ENCODE measurements at places on chromosomes 16 and 17. TPM values are rescaled to one million over a fixed set of nuclear protein-coding genes. Genes with fewer than 3 reads are reported as not detected.
A peak's percentile ranks its signal among the peaks of the same experiment; 100 is the strongest.

The MYH2 gene
- total RNA-seq, result not detected

The SP6 gene
- not detected for total RNA-seq

The TTLL6 gene
- total RNA-seq, result not detected

The WDR81 gene
- total RNA-seq, result 39.3 TPM

DNA sequence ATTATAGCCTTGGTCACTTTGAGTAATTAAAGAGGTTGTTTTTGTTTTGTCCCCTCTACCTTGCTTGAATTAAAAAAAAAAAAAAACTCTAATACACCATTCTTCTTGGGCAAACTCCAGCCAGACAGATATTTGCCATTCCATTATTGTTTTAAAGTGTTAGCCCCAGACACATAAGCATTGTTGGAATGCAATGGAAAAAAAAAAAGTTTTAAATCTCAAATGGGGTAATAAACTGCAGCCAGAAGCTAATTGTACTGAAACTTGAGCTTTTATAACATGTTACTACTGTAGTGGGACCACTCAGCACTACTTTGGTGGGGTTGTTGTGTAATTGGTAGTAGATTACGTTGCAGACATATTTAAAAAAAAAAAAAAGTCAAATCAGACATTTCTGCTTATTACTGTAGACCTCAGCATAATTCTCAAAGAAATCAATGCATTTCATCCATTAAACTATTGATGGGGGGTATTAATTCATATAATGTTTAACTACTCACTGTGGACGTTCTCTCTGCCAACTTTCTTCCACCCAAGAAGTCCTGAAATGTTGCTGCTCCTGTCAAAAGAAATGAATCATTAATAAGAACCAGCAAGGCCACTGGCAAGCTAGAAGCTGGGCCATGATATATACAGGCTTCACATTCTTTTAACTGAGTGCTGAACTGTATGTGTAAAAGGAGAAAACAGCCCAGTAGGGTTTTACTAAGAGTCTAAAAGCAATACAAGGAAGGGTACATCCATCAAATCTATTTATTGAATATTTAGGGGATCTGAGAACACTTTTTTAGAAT, 626.6 kb upstream of the SOX9 start:
- no peak overlapping the region for H3K27ac ChIP-seq
- no peaks in the 10 kb centered on the region for H3K27me3 ChIP-seq
- no peak for DNase-seq

DNA sequence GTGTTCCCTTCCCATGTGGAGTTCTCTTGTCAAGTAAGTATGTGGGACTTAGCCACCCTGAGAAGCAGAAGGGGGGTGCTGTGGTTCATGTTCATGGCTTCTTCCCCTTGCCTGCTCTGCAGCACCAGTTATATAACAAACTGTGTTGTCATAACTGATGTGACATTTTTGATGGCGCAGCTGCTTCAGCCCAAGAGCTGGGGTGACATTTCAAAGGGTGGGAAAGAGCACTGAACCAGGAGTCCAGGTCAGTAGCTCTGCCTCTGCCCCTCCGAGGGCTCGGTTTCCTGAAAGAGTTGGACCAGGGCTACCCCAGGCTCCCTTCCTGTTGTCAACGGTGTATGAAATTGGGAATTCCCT, 7.4 kb downstream of the GNAO1 start:
- peaks cover 60% of the 10 kb centered on the region for H3K4me1 ChIP-seq
- no peak overlapping the region for H3K4me3 ChIP-seq
- H3K27me3 ChIP-seq, result no peaks in the 10 kb centered on the region
- no peak overlapping the region for H3K27ac ChIP-seq
- no peaks in the 10 kb centered on the region for H3K36me3 ChIP-seq

DNA sequence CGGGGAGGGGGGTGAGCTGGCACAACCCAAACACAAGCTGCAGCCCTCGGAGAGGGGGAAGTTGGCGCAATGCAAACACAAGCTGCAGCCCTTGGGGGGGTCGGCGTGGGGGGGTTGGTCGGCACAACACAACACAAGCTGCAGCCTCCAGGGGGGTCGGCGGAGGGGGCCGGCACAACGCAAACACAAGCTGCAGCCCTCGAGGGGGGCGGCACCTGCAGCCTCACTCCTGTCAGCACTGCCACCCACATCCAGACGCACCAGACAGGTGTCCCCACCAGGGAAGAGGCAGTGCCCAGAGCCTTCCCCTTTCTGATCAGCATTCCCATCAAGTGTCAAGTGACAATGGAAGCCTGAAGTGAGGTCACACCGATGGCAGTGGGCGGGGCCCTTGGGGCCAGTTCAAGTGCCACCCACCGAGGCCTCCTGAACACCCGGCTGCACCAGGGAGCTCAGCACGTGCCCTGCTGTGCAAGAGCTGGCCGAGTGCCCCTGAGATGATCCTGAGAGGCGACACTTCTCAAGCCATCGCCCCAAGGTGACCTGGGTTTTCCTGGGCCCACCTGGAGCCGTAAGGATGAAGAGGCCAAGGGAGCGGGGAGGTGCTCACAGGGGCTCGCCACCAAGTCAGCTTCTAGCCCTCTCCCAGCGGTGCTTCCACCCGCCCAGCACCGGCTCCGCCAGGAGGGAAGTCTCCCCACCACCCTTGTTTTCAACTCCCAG, 59.3 kb downstream of the KLHDC4 start:
- peaks cover 70% of the 10 kb centered on the region for H3K36me3 ChIP-seq
- H3K4me1 ChIP-seq, result peaks cover 23% of the 10 kb centered on the region
- no peak overlapping the region for H3K27ac ChIP-seq
- no peak overlapping the region for H3K4me3 ChIP-seq

- no peak for DNase-seq
- H3K4me1 ChIP-seq, result no peaks in the 10 kb centered on the region
- no peak within 1 kb of the TSS for H3K27ac ChIP-seq
- no peaks in the 10 kb centered on the region for H3K36me3 ChIP-seq
Measured at GRCh38 chr17:34269969-34270368, at the start of gene CCL7. CCL7 (plus strand) TSS chr17:34270221; CDS start chr17:34270291, 70 bp downstream.

DNA sequence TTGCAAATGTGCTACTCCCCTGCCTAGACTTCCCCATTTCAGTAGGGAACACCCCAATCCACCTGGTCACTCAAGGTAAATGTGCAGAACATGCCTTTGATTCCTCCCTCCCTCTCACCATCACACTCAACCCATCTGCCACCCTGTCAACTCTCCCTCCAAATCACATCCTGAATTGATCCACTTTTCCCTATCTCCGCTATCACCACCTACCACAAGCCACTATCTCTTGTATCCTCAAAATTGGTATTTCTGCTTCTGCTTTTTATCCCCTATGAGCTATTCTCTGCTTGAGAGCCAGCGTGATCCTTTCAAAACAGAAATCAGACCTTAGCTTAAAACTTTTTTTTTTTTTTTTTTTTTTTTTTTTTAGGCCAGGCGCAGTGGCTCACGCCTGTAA, 5.4 kb upstream of the NOL11 start:
- no peak for DNase-seq
- no peak overlapping the region for H3K27ac ChIP-seq
- peaks cover 7% of the 10 kb centered on the region for H3K4me1 ChIP-seq
- H3K27me3 ChIP-seq, result no peaks in the 10 kb centered on the region

DNA sequence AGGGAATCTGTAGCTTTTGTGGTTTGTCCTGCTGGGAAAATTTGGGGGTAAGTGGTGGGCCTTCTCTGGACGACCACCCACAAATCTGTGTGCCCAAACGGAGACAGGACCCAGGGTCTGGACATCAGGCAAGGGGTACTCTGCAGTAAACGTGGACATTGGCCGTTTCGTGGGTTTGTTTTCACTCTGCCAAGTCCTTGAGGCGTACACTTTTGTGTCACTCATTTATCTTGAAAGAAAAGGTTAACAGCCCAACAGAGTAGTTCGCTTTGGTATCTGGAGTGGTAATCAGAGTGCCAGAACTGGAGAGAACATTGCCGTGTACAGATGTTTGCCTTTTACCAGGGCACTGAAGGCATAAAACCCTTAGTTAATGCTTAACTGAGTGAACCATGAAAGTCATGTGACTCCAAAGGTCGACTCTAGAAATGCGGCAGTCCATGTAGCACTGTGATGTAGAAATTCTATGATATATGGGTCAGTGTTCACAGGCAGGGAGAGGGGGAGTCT, 15.4 kb downstream of the NAA60 start:
- DNase-seq, result no peak
- H3K4me3 ChIP-seq, result peak overlapping the region; percentile 84
- peaks cover 46% of the 10 kb centered on the region for H3K4me1 ChIP-seq
- H3K27ac ChIP-seq, result peak overlapping the region; percentile 96
- no peaks in the 10 kb centered on the region for H3K36me3 ChIP-seq
- H3K27me3 ChIP-seq, result no peaks in the 10 kb centered on the region

DNA sequence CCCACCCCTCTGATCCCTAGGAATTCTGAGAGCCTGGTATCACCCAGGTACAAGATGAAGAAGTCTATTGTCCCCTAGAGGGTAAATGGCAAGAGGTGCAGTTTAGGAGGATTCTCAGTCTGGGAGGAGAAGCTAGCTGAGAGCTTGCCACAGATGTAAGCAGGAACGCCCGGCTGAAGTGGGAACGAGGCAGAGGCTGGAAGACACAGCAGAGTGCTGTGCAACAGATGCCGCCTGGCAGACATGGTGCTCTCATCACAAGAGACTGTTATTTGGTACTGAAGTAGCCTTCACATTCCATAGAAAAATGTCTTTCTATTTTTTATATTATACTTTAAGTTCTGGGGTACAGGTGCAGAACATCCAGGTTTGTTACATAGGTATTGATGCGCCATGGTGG, 20.3 kb upstream of the KRT20 start:
- H3K4me1 ChIP-seq, result no peaks in the 10 kb centered on the region
- H3K36me3 ChIP-seq, result no peaks in the 10 kb centered on the region
- H3K4me3 ChIP-seq, result no peak overlapping the region
- peaks cover 5% of the 10 kb centered on the region for H3K27me3 ChIP-seq
- DNase-seq, result no peak

- peaks cover 14% of the 10 kb centered on the region for H3K4me1 ChIP-seq
- H3K36me3 ChIP-seq, result no peaks in the 10 kb centered on the region
- H3K4me3 ChIP-seq, result peak overlapping the region; percentile 66
Measured at GRCh38 chr16:68539711-68540239, 684 bp downstream of the ZFP90 start.

DNA sequence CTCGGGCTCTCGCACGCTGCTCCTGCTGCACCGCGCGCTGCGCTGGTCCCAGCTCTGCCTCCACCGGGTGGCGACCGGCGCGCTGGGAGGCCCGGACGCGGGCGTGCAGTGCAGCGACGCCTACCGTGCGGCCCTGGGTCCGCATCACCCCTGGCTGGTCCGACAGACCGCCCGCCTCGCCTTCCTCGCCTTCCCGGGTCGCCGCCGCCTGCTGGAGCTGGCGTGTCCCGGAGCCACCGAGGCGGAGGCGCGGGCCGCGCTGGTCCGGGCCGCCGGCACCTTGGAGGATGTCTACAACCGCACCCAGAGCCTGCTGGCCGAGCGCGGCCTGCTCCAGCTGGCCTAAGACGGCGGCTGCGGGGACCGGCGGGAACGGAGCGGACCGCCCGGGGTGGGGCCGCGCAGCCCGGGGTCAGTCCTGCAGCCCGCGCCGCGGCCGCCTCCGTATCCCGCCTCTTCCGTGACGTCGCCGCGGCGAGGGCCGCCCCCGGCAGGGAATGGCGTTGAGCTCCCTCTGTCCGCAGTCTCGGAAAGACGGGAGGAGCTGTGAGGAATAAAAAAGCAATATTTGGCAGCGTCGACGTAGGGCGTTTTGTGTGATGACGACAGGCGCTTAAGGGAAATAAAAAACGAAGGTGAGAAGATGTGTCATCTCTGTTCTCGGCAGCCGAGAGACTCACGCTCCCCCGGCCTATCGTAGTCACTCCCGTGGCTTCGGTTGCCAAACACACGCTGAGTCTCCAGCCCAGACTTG, 1.4 kb downstream of the GLTPD2 start:
- peaks cover 15% of the 10 kb centered on the region for H3K4me1 ChIP-seq
- DNase-seq, result peak; percentile 74
- no peaks in the 10 kb centered on the region for H3K36me3 ChIP-seq
- no peaks in the 10 kb centered on the region for H3K27me3 ChIP-seq

DNA sequence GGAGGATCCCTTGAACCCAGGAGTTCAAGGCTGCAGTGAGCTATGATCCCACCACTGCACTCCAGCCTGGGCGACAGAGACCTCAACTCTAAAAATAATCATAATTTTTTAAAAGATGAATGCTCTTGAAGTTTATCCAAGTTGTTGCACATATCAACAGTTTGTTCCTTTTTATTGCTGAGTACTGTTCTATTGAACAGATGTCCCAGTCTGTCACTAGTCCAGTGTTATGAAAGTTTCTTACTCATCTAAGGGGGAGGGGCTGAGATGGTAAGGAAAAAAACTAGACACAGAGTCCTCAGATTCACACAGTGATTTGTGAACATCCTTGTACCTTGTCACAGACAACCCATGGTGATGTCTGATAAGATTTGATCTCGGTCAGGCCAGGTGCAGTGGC, 3.9 kb downstream of the ACAP1 start:
- H3K27me3 ChIP-seq, result no peaks in the 10 kb centered on the region
- H3K4me1 ChIP-seq, result peaks cover 20% of the 10 kb centered on the region
- peaks cover 23% of the 10 kb centered on the region for H3K36me3 ChIP-seq
- no peak for DNase-seq

DNA sequence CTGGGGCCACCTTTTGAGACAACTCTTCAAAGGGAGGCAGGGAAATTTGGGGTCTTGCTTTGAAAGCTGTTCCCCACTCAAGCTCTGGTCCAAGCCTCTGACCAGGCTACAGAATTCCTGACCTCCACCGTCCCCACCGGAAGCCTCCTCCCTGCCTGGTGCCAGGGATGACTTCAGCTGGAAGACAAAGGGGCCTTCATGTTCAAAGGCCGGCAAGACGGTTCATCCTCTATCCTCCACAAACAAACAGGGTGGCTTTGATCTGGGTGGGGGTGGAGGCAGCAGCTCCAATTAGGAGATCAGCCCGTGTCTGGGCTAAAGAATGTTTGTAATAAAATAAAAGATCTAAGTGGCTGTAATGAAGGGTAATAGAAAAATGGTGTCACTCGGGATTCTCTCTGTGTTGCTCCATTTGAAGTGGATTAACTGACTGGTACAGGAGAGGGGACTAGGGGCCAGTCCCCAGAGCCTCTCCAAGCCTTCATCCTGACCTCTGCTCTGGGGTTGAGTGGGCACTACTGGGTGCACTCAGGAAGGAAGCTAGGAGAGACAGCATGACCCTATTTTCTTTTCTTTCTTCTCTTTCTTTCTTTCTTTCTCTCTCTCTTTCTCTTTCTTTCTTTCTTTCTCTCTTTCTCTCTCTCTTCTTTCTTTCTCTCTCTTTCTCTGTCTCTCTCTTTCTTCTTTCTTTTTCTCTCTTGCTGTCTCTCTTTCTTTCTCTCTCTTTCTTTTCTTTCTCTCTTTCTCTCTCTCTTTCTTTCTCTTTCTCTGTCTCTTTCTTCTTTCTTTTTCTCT, 27.5 kb upstream of the NKD1 start:
- H3K4me1 ChIP-seq, result no peaks in the 10 kb centered on the region
- no peak overlapping the region for H3K27ac ChIP-seq

DNA sequence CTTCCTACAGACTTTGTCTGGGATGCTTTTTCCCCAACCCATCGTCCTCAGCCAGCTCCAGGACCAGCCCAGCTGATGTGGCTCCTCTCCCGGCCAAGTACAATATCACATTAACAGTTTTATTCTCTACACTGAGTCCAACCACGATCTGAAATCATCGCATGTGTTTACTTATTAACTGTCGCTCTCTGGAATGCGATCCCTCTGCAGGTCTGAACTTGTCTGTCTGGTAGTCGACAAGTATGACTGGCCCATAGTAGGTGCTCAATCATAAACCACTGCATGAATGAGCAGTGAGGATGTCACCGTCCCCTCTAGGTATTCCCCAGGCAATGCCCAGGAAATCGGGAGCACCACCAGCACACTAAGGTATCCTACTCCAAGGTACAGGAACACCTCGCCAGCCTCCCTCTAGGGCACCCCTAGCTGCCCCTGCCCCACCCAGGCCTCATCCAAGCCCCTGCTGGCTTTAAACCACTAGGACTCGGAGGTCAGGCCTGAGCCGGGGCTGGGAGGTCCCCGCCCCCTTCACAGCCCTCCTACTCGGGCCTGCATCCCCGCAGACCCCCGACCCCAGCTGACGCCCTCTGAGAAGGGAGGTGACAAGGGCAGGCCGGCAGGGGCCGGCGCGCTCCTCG, 27.7 kb downstream of the RTN4RL1 start:
- H3K4me3 ChIP-seq, result no peak overlapping the region
- no peak for DNase-seq
- no peak overlapping the region for H3K27ac ChIP-seq
- no peaks in the 10 kb centered on the region for H3K36me3 ChIP-seq
- no peaks in the 10 kb centered on the region for H3K27me3 ChIP-seq

Data from naive thymus-derived CD4-positive, alpha-beta T cell (primary cell).